ENCODE measurements at places on chromosomes 2 and 18.

DNA sequence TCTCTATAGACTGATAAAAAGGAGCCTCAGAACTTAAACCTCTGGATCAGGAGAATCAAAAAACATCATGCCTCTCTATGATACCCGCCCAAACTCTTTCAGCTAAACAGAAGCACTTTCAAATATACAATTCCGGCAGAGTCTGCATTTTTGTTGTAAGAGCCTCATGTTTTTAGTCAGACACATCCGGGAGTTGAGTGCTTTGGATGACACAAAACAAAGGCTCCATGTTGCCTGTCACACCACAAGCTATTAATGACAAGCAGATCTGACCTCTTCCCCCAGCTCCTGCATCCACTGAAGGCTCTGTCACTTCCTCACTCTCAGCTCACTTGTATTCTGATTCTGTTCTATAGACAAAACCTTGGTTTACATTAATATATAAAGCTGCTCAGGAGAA is 33.2 kb downstream of the SLC38A11 start:
- DNase-seq: no peak

GRCh38 chr2:43818761-43819160 is 19.9 kb downstream of the ABCG5 start:
- no peak for DNase-seq

GRCh38 chr2:16049406-16049805 is 109.1 kb downstream of the MYCN start:
- DNase-seq: no peak

- no peak for DNase-seq
Measured at GRCh38 chr2:120666433-120666832, 69.2 kb upstream of the GLI2 start.

- no peak for DNase-seq
Measured at GRCh38 chr2:230602562-230603230, 109.9 kb upstream of the CAB39 start.

- DNase-seq: no peak
Measured at GRCh38 chr2:133988316-133988891, 265.5 kb upstream of the MGAT5 start.

DNA sequence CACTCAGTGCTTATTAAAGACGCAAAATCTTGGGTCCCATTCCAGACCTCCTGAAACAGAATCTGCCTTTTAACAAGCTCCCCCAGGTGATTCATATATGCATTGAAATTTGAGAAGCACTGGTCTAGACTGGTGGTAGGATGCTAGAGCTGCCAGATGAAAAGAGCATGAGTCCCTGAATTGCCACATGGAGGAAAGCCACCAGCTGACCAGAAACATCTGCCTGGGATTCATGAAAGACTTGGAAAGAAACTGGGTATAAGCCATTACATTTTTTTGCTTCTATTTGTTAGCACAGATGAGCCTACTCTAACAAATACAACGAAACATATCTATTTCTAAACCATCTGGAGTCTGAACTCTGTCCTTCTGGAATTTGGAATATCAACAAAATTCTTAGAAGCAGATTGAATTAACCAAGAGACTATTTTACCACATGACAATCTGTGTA is 228.9 kb downstream of the RBM43 start:
- peak; percentile 56 for DNase-seq

DNA sequence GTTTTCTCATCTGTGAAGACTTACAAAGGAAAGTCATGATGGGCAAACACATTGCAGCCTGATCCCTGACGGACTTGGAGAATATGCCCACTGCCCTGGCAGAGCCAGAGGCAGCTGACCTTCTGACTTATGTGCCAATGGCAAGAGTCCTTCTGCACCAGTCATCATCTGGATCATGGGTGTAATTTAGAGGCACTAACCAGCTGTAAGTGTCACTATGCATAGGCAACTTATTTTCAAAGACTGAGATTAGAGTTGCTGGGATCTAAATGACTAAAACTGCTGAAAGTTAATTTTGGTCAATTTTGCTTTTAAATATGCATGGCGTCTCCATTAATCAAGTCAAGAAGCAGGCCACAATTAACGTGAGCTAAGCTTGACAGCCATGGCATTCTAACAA is 261.2 kb downstream of the BCL11A start:
- DNase-seq: no peak

GRCh38 chr18:50398947-50399346 is 24.1 kb downstream of the SKA1 start:
- DNase-seq: no peak

DNA sequence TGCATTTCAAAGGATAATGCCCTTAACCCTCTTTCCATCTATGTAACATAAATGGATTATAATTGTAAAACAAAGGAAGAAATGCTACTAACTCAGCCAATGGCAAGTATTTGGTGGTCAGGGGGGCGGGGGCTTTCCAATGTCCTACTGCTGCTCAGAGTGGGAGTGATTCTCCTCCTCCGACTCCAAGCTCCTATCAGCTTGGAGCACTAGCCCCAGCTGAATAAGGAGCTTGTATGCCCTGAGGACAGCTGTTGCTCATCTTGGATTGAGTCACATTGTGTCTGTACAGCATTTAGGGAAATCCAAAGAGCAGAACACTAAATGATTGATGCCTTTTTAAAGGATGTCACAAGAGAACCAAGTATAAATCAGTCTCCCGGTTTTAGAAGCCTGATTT is 105.6 kb upstream of the ZNF521 start:
- DNase-seq: no peak

DNA sequence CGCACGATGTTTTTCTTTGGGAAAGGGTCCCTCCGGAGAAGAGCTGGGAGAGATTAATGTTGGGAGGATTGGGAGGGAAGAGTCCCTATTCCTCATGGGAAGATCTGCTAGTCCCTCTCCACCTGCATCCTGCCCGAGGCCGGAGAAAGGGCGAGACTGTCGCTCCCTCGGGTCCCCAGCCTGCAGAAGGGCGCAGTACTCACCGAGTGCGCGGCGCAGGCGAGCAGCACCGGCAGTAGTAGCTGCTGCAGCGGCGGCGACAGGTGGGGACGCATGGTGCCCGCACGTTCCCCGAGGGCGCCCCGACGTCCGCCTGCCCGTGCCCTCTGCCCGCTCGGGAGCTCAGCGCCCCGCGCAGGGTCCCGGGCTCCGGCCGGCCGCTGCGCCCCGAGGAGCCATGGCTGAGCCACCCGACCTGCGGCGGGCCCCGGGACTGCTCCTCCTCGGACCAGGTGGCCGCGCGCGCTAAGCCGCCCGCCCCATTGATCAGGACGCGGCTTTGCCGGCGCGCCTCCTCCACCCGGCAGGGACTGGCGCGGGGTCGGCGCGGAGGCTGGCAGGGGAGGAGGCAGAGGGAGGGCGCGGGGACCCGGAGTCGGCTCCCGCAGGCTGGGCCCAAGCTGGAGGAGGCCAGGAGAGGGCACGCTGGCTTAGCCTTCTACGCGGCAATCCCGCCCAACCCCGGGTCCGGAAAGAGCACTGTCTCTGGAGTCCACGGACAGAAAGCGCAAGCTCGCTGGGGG is at the start of gene SCTR:
SCTR (minus strand) TSS at position 532 of the 743 bp plus-strand sequence; CDS start at position 275, 257 bp downstream.
- DNase-seq: no peak

- DNase-seq: no peak
Measured at GRCh38 chr18:56199580-56200330, 438.6 kb downstream of the TXNL1 start.

- DNase-seq: peak; percentile 53
Measured at GRCh38 chr2:72149556-72150156, 2.0 kb upstream of the CYP26B1 start.

DNA sequence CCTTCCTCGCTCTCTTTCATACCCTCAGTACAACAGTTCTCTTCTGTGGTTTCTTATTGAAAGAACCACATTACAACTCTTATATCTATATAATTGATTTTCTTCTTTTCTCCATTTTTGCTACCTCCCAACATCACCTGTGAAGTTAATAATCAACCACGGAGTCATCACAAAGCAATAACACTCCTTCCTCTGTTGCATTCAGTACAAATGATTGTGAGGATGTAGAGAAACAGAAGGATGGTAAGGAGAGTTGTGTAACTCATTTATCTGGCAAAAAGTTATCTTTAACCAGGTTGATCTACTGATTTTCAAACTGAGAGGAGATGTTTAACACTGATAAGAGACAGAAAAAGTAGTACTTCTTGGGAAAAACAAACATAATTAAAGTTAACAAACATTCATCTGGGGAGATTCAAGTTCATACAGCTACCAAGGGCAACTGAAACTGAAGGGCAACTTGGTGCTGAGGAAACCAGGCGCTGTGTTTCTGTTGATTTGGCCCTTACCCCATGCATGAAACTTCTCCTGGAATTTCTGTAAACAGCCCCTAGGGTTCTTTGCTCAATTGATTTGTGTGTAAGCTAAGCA is 14.2 kb downstream of the IDH1 start:
- DNase-seq: no peak

- DNase-seq: no peak
Measured at GRCh38 chr2:22737144-22737543, 647.8 kb upstream of the KLHL29 start.

GRCh38 chr2:179274749-179275148 is 10.1 kb upstream of the SESTD1 start:
- no peak for DNase-seq

DNA sequence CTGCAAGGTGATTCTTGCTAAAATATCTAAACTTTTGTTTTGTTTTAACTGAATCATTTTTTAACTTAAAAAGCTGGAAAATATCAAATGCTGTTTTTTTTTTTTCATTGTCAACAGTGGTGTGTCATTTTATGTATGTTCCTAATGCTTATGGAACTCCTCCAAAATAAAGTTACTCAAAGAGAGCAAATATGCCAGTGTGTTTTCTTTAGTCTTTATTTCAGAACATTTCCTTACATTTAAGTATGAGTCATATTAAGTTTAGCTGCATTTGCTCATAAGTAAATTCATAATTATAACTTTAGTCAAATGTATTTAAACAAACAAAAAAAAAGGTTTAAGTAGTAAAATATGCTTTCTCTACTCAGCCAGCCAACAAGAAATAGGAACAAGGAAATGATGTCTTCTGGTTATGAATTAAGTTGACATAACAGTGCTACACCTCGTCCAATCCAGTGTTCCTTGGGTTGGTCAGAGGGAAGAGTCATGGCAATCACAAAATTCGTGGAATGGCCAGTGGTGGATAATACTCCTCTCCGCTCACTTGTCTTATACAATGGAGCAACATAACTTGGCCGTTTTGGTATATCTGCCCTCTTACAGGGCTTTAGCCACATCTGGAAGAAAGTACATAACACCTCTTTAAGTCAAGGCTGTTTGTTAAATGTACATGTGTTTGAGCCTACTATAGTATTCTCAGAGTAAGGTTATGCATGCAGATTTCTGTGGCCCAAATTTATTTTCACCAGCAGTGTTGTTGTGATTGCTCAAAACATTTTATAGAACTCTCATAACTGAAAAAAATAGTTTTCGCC is 80.7 kb downstream of the SLC39A10 start:
- DNase-seq: no peak

DNA sequence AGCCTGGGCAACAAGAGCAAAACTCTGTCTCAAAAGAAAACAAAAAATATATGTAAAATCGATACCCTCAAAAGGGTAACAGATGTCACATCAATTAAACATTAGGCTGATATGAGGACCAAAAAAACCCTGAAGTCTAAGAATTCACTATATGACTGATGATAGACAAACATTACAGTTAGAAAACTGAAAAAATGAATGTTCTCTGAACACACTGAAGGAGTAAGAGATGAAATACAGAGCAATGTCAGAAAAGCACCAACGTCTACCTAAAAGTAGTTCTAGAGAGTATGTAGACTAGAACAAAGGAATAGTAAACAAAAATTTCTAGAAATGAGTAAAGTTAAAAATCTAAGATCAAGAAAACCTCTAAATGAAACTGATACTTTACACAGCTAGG is 81.9 kb downstream of the SLC66A3 start:
- DNase-seq: no peak

- no peak for DNase-seq
Measured at GRCh38 chr18:12113999-12114646, 20.5 kb downstream of the ANKRD62 start.

DNA sequence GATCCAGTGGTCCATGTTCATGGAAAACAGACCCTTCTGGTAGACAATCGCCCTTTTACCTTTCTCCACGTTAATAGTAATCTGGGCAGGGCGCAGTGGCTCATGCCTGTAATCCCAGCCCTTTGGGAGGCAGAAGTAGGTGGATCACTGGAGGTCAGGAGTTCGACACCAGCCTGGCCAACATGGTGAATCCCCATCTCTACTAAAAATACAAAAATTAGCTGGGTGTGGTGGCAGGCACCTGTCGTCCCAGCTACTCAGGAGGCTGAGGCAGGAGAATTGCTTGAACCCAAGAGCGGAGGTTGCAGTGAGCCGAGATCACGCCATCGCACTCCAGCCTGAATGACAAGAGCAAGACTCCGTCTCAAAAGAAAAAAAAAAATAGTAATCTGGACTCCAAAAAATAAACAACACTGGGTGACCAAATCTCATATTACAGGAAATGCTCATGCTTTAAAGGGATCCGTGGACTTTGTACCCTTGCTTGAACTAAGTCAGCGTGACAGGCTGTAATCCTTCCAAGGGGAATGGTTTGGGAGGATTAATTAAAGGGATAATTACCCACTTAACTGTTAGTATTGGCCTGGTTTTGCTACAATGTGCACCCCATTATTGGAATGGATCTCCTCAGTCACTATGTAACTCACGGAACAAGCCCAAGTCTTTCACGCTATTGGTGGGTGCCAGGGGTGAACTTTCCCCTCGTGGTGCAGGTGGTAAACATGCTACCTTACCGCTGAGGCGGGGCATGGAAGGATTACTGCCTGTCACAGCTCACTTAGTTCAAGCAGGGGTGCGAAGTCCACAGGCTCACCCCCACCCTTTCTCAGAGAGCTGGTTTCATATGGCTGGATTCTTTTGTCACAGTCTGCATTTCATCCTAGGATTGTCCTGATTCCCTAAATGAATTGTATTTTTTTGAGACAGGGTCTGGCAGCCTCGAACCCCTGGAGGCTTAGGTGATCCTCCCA is 36.7 kb downstream of the PROC start:
- DNase-seq: no peak

DNA sequence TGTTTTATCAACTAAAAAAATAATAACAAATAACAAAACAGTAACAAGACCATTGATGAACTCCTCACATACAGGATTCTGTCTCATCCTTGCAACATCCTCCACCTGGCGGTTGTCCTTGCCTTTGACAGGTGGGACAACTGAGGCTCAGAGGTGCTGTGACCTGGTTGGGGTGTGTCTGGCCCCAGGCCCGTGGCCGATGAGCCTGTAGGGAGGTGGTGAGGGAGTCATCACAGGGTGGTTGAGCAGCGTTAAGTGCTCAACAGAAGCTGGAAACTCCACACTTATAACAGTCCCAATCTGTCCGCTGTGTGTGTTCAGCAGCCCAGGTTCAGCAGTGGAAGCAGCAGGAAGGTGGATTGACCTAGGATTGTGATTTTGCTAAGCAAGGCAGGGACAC is 131.6 kb upstream of the RAB12 start:
- no peak for DNase-seq

GRCh38 chr2:160301420-160301819 is 101.3 kb upstream of the ITGB6 start:
- DNase-seq: no peak

DNA sequence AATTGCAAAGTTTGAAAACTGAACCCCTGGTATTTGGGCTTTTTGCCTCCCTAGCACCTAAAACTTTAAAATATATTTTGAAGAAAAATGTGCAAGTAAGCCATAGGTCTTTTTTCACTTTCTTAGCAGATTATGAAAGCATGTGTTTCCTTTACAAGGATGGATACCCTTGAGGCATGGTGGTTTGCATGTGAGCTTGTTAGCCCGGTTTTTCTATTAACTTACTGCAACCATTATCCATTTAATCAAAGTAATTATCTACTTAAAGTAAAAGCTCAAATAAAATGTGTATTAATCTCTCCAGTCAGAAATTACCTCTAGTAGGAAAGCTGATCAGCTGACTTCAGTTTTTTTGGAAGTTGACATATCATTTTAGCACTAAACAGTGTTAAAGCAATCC is 140.6 kb downstream of the EML6 start:
- no peak for DNase-seq

Data from left hindlimb (tissue), 1 donor.